ENCODE measurements at places on chromosomes 3 and 15.

DNA sequence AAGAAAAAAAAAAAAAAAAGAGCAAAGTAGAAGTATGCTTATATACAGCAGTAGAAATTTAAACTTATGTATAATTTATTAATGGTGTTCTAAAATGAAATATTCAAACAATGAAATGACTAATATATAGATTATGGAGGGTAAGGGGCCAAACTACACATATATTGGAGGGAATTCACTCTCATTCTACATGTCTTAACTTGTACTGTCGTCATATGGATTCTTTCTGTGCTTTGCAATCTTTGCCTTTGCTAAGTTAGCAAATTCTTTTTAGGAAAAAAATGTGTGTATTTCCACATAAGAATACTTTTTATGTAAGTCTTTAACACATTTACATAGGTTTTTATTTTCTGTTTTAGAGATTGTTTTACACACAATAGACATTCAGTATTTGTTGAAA, 118.9 kb upstream of the MBNL1 start:
- no peak for ATAC-seq

DNA sequence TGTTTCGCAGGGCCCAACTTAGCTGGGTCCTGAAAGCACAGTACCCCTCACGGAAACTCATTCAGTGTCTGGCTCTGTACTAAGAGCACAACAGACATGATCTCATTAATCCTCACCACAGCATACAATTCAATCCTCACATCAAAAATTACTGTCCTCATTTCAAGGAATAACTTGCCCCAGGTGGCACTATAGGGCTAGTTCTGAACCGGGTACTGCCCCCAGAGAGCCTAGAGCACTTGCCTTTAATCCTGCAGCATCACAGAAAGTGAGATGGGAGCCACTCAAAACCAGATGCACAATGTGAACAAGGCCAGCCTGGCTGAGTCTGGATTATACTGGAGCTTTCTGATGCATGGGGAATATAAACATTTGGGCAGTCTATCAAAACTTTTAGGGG, 122.6 kb downstream of the OSBPL10 start:
- no peak for ATAC-seq

DNA sequence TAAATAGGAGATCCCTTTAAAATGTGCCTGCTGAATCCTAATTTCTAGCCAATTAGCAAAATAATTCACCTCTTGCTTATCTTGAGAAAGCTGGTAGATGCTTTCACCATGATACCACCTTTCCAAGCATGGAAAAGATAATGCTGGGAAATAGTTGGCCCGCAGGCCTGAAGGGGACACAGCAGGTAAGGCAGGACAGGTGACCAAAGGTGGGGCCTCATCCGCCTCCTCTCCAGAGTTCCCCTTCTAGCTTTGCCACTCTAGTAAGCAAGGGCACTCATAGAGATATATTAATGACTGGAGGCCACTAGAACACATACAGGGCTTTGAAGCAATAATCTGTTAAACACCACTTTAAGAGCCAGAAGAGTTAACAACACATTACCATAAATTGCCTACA, 45.5 kb downstream of the SATB1 start:
- no peak for ATAC-seq

GRCh38 chr15:62447742-62448141, 282.7 kb upstream of the C2CD4B start:
- ATAC-seq, result peak; percentile 63

- ATAC-seq, result peak; percentile 13
These were observed 22.7 kb downstream of the SEC61A1 start for GRCh38 chr3:128074851-128075521.

- ATAC-seq, result no peak
These were observed 545.5 kb downstream of the NAALADL2 start for GRCh38 chr3:175404621-175405020.

DNA sequence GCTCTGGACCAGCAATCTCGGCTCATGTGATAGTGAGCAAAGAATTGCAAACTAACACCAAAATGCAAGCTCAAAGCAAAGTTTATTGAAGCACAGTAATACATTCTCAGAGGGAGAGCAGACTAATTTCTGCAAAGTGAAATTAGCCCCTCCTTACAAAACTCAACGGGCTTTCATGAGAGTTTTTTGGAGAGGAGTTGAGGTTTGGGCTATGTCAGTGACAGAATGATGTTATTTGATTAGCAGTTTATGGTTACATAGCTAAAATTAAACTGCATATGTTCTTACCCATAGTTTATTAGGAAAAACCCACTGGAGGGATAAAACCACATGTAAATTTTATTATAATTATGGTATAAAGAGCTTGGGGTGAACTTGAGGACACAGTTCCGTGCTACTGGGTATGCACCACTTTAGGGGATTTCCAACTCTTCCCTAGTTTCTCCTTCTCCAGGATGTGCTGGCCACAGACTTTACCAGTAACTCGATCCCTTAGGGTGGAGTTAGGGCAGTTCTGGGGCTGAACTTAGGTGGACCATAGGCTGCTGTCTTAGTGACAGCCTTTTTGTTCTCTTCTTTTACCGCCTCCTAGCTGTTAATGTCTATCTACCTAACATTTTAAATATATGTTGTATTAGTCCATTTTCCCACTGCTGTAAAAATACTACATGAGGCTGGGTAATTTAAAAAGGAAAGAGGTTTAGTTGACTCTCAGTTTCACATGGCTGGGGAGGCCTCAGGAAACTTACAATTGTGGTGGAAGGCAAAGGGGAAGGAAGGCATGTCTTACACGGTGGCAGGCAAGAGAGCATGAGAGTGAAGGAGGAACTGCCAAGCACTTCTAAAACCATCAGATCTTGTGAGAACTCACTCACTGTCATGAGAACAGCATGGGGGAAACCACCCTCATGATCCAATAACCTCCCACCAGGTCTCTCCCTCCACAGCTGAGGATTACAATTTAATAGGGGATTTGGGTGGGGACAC, 8.9 kb upstream of the AADACL2 start:
- ATAC-seq, result no peak

DNA sequence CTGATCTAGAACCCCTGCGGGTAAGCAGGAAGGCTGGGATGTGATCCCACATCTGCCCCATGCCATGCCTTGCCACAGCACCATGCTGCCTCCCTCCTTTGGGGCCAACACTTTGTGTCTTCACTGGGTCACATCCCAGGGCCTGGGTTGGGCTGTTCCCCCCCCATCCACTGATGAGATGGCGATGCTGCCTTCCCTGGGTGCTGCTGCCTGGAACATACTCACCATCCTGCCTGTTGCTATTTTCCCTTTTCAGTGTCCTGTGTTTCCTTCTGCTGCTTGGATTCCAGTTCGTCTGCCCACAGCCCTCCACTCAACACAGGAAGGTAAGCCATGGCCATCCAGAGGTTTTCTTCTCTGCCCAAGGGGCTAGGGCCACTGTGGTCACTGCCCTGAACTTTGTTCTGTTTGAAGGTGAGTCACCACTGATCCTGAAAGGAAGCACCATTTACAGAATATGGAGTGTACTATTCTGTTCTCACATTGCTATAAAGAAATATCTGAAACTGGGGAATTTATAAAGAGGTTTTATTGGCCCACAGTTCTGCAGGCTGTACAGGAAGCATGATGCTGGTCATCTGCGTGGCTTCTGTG, 39.4 kb downstream of the THSD4 start:
- ATAC-seq, result no peak

GRCh38 chr3:152865668-152866245, 30.8 kb downstream of the P2RY1 start:
- no peak for ATAC-seq

DNA sequence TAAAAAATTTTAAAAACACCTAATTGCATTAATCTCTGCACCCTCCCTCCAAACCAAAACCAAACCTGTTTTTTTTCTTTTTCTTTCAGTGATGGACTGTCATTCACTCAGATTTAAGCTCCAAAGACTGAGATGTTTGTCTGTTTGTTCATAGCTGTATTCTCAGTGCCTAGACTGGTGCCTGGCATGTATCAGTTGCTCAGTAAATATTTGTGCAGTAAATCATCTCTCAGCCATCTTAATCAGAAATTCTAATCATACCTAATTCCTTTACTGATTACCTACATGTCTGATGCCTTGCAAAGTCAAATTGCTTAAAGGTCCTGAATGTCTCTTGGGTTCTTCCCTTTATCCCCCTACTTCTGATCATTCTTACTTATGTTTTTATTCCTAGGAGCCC, 138.8 kb downstream of the ZNF609 start:
- ATAC-seq, result no peak

- no peak for ATAC-seq
These were observed 53.4 kb downstream of the RPLP1 start for GRCh38 chr15:69505956-69506556.

- ATAC-seq, result no peak
These were observed 10.6 kb downstream of the ARPP19 start for GRCh38 chr15:52558196-52558595.

- no peak for ATAC-seq
These were observed 47.1 kb upstream of the MECOM start for GRCh38 chr3:169710619-169711018.

- ATAC-seq, result no peak
These were observed 63.1 kb upstream of the NPHP3 start for GRCh38 chr3:132785292-132785691.

- no peak for ATAC-seq
These were observed 15.8 kb downstream of the SLC12A1 start for GRCh38 chr15:48221885-48222284.

GRCh38 chr15:57947781-57948180, 117.7 kb downstream of the ALDH1A2 start:
- ATAC-seq, result no peak

- no peak for ATAC-seq
These were observed 260.5 kb upstream of the LYSMD4 start for GRCh38 chr15:99993681-99994131.

GRCh38 chr3:98801043-98801747, 38.1 kb downstream of the ST3GAL6 start:
- ATAC-seq, result no peak

DNA sequence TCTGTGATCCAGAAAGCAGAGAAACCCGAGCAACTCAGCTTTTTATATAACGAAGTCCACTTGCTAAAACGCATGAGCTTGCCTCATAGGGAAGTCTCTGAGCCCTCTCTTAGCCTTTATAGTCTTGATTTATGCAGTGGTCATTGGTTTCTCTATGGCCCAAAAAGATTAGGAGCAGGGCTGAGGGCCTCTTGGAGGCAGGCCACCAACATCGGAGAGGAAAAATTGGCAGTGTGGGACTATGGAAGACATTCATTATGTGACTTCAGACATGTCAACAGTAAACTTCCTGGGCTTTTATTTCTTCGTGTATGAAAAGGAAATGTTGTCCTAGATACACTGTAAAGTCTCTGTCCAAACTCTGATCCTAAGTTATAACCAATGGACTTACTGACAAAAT, 13.5 kb downstream of the RAB8B start:
- ATAC-seq, result no peak

- no peak for ATAC-seq
These were observed 155.4 kb upstream of the CCDC54 start for GRCh38 chr3:107221856-107222255.

GRCh38 chr15:72451224-72451623, 22.9 kb upstream of the ARIH1 start:
- ATAC-seq, result no peak

DNA sequence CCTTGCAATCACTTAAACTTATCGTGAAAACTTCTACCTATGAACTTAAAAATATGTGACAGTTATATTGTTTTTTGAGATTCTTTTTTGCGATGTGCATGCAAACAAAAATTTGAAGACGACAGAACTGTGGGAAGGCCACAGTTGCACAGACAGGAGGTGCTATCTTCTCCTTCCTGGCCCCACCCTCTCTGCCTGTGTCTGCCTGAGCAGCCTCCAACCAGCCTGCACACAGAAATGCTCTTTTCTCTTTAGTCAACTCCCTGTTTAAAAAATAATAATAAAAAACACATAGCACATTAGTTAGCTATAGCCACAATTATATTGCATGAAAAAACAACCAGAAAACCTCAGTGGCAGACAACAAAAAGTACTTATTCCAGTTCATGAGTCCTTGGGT, 212.2 kb downstream of the ZNF621 start:
- ATAC-seq, result no peak

DNA sequence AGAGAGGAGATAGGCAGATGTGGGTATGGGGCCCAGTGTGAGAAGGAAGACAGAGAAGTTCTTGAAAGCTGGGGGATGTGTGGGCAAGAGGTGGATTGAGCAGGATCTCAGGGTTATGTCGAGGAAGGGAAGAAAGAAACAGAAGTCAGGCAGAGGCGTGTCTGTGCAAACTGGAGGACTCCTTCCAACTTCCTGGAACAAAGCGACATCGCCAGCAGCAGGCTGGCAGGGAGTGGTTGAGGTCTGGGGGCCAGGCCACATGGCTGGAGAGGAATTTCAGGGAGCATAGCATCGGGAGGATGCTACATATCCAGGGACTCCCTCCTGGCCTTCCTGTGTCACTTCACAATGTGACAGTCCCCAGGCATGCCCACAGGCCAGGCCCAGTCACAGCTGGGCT, 42.9 kb upstream of the MYZAP start:
- ATAC-seq, result no peak

DNA sequence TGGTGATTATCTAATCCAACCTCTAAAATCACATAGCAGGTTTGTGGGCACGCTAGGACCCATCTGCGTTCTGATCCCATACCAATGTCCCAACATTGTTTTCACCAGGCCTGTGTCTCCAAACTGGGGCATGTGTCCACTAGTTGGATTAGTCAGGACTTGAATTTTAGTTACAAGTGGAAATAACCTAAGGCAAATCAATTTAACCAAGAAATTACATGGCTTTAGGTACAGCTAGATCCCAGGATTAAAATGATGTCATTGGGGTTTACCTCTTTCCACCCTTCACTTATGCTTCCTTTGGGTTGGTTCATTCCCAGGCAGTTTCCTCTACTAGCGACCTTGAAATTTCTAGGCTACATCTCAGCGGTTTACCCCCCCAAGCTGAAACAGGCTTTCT, 47.2 kb upstream of the PXYLP1 start:
- no peak for ATAC-seq

- no peak for ATAC-seq
These were observed 345.3 kb downstream of the CHST2 start for GRCh38 chr3:143464850-143465249.

DNA sequence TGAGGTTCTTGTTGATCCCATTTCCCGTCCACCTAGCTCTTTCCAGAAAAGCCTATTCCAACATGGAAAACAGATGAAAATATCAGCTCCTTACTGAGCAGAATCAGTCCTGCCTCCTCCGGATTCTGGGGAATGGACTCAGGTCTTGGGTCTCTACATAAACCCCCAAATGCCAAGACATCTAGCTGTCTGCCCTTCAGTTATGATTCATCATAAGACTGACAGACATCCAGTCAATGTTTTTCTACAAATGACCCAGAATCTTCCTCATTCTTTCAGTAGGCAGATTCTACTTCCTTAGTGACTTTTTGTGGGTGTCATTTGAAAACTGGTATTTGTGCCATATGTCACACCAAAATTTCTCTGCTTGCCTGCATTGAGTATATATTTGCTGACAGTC, 103.0 kb upstream of the TGFBR2 start:
- no peak for ATAC-seq

DNA sequence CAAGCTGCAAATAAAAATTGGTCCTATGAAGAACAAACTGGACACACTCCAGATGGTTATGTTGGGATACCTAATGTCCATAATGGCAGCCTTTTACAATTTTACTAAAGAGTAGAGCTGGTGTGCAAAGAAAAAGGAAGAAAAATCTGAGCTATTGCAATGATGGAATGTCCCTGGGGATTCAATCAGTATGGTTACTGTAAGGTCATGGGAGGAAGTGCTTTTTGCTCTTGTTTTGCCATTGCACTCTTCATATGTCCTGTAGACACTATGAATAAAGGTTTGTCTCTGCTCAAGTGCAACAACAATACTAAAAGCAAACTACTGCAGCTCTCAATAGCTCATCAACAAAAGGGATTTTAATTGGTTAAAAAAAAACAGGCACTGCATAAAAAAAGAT, 5.4 kb downstream of the PFN2 start:
- no peak for ATAC-seq
